ENCODE measurements at places on chromosomes 11 and 22.

- DNase-seq, result no peak
Measured at GRCh38 chr22:44108806-44109385, 71.8 kb upstream of the PARVG start.

- no peak for DNase-seq
Measured at GRCh38 chr11:20248121-20248772, 88.0 kb upstream of the DBX1 start.

GRCh38 chr11:87394924-87395323 lies 357.2 kb downstream of the TMEM135 start:
- DNase-seq, result no peak

DNA sequence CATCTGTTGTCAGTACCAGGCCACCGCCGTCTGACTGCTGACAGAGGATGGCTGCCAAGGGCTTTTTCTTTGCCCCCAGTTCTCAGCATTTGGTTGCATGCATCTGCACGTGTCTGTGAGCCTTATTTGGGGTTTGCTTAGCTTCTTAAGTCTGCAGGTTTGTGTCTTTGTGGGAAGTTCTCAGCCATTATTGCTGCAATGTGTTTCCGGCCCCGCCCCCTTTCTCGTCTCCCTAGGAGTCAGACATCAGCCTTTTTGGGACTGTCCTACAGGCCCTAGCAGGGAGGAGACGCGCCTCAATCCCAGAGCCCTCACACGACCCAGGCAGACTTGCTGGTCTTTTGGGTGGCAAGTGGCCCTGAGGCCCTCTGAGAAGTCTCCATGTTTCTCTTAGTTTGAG lies 8.0 kb downstream of the MOB2 start:
- DNase-seq, result no peak

DNA sequence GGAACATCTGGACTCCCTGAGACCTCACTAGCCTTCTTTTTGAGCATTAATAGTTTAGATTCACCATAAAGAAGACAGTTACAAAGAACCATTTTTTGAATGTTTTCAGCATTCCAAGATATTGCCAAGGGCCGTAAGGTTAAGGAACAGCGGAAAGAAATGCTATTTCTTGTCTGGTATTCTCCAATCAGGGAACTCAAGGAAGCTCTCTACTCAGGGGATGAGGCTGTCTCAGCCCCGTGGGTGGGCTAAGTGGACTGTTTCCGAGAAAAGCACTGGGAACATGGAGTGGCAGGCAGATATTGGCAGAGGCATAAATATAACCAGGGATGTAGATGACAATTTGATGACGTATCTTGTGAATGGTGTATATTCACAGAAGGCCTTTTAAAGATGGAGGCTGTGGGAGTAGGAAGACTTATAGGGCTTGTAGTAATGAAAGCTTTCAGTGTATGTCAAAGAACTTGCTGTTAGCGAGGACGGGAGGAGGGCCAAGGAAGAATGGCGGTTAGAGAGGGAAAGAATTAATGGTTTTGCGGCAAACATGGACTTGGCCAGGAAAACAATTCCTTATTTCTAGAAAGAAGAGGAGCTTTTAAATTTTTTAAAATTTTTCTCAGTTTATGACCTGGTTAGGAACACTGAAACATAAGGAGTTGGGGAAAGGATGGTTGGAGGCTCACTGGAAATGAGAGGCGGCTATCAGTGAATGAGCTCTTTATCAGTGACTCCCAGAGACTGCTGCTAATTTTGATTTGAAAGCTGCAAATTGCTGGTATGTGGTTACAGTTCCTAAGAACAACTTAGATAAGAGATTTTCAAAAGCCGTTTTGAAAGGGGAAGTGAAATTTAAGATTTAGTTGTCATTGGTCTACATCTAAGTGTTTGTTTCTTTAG lies 64.6 kb downstream of the ST3GAL4 start:
- DNase-seq, result peak; percentile 79

- DNase-seq, result no peak
Measured at GRCh38 chr11:10108915-10109680, 184.9 kb downstream of the SBF2 start.

DNA sequence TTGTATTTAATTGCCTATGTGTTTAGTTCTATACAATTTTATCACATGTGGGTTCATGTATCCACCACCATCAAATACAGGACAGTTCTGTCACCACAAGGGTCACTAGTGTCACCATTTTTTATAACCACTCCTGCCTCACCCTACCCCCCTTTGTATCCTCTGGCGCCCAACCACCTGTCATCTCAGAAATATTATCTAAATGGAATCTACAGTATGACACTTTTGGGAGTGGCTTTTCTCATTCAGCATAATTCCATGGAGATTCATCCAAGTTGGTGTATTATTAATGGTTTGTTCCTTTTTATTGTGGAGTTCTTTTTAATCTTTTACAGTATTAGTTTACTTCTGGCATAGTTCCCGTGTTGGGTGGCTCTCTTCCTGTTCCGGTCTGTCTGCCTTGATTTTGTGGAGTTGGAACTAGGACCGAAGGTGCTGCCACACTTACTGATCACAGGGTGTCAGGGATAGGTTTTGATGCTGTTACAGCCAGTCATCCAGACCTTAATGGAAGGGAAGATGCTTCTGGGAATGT lies 58.5 kb downstream of the TNRC6B start:
- no peak for DNase-seq

- DNase-seq, result no peak
Measured at GRCh38 chr11:36352922-36353321, 56.8 kb downstream of the PRR5L start.

DNA sequence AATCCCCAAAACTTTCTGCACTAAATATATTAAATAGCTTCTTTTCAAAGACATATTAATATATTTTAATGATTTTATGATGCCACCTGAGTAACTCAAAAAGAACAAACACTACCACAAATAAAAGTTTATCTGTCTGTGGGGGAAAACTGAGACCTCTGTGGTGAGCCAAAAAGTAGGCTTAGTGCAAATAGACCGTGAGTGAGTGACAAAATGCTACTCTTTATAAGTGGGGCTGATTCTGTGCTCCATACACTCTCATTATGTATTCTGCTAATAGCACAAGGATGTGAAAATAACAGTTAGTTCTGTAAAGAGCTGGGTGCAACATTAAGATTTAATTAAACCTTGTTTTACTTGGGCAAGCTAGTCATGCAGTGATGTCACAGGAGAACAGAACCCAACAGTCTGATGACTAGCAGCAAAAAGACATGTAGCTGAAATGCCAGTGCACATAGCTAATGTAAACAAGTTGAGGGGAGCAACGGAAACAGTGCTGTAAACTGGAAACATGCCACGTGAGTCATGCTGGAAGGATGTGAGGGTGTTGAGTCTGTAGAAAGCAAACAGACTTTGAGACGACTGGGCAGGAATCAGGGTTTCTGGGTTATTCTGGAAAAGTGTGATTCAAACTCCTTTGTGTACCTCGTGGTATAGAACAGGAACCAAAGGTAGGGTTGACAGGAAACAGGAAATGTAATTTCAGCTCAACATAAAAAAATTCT lies 1130.4 kb downstream of the LRRC4C start:
- no peak for DNase-seq

DNA sequence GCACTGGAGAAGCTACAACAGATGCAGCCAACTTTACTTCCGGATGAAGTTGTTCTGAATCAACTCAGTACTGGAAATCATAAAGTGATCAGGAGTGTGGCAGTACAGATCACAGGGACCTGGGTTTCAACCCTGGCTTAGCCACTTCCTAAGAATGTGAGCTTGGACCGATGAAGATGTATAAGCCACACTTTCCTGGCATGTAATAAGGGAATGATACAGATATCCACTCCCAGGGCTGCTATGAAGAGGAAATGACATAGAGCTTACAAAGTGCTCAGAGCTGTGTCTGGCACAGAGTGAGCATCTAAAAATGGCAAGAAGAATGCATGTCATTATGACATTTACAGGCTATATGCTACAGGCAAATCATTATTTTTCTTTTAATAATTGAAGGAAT lies 378.7 kb downstream of the NTM start:
- DNase-seq, result no peak

DNA sequence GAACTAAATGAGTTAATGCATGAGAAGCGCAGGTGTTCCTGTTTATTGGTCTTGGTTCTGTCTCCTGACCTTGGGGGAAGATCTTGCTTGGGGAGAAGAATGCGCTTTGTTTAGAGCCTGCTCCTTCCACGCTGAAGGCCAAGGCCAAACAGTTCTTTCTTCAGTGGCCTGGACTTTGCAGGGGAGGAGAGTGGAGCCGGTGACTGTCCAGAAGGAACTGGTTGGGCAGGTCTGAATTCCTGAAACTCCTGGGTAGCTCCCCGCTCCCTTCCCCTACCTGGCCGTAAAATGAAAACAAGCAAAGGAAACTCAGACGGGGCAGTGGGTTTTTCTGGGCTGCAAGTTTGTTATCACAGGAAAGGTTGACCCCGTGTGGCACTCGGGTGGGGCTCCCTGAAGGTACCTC lies 3.6 kb downstream of the ARHGAP8 start:
- no peak for DNase-seq

- DNase-seq, result no peak
Measured at GRCh38 chr11:128283451-128283850, 303.9 kb downstream of the ETS1 start.

GRCh38 chr11:112661146-112661545 lies 300.1 kb upstream of the NCAM1 start:
- DNase-seq, result no peak

- no peak for DNase-seq
Measured at GRCh38 chr11:17986007-17986710, 26.7 kb downstream of the SERGEF start.

DNA sequence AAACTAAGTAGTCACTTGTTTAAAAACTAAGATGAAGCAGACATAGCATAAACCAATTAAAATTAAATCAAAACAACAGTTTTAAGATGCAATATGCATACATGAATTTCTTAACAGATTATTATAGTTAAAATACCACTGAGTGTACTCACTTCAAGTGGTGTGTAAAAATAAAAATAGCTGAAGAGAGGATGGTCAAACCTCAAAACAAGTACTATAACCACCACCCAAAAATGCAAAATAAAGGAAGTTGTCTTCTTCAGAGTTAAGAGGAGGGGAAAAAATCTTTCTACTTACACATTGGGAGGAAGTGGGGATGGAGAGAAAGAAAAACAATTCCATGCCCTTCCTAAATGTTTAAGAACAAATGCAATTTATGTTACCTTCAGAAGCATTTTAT lies 31.9 kb downstream of the RRAS2 start:
- no peak for DNase-seq

- no peak for DNase-seq
Measured at GRCh38 chr22:25477358-25477757, 87.1 kb upstream of the GRK3 start.

DNA sequence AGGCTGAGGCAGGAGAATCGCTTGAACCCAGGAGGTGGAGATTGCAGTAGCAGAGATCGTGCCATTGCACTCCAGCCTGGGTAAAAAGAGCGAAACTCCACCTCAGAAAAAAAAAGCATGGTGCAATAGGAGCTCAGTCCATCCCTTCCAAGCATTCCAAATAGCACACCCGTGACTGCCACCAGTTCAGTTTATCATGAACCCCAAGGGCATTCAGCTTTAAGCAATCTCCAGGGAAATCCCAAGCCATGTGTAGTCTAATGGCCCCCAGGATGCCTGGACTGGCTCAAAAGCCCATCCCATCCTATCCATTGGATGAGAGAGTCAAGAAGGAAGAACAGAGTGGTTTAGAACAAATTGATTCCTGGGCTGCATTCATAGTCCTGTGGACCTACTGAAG lies 16.2 kb downstream of the MICAL3 start:
- DNase-seq, result no peak

GRCh38 chr11:64428693-64429092 lies 69.7 kb downstream of the RPS6KA4 start:
- no peak for DNase-seq

DNA sequence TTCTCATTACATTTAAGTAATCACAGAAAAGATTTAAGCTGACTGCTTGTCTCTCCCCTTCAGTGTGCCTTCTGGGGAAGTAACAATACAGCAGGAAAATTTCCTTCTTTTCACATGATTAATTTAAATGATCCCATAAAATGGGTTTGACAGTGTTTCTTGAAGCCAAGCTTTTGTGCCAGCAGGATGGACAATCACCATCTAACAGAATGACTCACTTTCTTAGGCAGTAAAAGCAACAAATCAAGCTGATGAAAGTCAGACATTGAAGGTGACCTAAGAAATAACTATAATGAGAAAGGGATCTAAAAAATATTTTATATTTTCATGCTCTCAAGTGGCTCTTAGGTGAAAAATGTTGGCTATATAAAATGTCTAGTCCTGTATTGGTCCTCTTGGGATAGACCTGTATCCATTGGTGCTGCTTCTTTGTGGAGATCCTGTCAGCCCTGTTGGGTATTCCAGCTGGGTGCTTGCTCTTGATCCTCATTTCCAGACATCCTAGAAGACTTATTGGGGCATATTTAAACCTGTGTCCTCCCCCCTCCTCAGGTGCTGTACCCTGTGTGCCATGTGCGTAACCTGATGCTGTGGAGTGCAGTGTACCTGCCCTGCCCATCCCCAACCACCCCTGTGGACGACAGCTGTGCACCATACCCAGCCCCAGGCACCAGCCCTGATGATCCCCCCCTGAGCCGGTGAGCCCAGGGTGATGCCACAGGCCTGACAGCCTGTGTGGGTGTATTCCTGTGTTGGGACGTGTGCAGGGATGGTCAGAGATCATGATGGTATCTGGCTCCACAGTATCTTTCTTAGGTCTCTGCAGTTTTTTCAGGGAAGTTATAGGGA lies 62.7 kb upstream of the HORMAD2 start:
- DNase-seq, result no peak

- no peak for DNase-seq
Measured at GRCh38 chr11:38323961-38324761, 1726.1 kb upstream of the RAG2 start.

DNA sequence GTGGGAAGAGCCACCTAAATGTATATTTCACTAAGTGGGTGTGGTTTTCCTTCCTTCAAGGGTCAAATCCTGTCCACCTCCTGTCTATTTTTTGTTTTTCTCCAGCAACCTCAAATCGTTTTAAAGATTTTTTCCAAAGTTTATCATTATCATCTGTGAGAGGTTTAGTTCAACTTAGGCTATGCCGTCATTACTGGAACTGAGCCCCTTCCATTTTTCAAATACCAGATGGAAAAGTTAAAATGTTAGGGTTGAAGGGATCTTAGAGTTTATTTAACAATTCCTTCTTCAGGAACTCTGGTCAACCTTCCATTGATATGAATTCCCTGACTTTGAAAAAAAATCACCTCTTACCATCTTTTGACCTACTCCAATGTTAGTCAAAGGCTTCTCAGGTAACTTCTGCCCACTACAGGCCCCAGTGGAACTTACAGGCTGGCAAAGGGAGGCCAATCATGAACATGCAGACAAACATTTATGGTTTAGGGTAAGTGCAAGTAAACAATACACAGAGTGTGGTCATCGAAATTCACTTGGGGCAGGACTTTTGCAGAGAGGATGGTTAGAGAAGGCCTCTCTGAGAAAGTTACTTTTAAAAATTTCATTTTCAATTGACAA lies 45.2 kb downstream of the SYN3 start:
- no peak for DNase-seq

GRCh38 chr11:62669420-62670161 lies 1.9 kb upstream of the UQCC3 start:
- no peak for DNase-seq

GRCh38 chr11:6674219-6674597 lies 8.9 kb downstream of the MRPL17 start:
- DNase-seq, result no peak

- DNase-seq, result no peak
Measured at GRCh38 chr11:86294026-86294425, 8.0 kb upstream of the HIKESHI start.

GRCh38 chr11:7590529-7590928 lies 76.7 kb downstream of the PPFIBP2 start:
- DNase-seq, result no peak

- no peak for DNase-seq
Measured at GRCh38 chr11:2315395-2316168, 13.8 kb downstream of the TSPAN32 start.

GRCh38 chr22:26711205-26711963 lies 54.0 kb downstream of the MIAT start:
- DNase-seq, result peak; percentile 92

- DNase-seq, result no peak
Measured at GRCh38 chr11:60301178-60301577, 20.7 kb downstream of the MS4A4A start.

All from GM12865 (cell line).